ENCODE measurements at places on chromosomes 3 and 15.

DNA sequence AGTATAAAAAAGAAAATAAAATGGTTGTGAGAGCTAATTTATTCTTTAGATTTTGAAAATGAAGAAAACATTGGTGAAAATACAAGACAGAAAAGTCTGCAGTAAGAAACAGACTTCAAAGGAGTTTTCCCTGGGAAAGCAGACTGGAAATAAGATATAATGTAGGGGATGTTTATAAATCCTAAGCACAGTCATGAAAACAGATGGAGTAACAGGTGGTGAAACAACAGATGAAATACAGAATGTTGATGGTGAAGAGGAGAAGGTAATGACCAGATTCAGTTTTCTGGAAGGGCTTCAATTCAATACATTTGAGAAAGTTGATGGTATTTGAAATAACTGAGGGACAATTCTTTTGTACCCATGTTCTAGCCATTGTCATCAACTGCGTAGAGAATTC, 353.9 kb downstream of the CHL1 start:
- DNase-seq = no peak

DNA sequence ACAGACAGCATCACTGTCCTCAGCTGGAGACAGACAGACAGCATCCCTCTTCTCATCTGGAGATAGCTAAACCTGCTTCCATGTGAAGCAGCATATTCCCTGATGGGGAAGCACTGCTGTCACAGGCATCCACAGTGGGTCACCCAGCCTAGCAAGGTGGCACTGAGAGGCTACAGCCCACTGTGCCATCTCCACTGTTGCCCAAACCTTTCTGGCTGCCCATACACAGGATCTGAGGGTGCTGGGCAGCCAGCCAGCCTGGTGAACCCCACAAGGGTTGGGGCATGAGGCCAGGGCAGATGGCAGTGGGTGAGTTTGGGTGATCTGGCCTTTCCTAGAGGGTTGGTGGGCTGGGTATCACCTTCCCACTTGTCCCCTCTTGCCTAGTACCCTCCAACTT, 11.7 kb downstream of the CHST13 start:
- no peak for DNase-seq

DNA sequence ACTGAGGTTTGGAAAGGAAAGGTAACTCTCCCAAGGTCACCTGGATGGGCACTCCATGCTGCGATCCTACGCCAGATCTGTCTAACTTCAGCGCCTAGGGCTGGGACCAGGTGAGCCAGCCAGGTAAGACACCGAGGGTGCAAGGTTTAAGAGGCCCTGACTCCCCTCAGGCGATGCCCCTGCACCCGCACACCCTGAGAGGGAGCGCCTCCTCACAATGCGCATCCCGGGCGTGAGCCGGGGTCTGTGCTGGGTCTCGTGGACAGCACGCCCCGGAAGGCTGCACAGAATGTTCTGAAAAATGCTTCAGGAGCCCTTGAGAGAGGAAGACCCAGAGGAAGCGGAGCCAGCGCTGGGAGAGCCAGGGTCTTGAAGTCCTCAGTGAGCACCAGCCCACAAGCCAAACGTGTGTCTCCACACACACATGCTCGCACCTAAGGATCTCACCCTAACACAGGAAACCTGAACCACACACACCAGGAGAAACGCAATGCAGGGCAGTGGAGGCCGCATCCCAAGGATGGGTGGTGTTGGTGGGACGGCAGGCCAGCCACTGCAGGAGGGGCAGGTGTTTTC, 142.0 kb downstream of the ADAMTS17 start:
- DNase-seq = no peak

DNA sequence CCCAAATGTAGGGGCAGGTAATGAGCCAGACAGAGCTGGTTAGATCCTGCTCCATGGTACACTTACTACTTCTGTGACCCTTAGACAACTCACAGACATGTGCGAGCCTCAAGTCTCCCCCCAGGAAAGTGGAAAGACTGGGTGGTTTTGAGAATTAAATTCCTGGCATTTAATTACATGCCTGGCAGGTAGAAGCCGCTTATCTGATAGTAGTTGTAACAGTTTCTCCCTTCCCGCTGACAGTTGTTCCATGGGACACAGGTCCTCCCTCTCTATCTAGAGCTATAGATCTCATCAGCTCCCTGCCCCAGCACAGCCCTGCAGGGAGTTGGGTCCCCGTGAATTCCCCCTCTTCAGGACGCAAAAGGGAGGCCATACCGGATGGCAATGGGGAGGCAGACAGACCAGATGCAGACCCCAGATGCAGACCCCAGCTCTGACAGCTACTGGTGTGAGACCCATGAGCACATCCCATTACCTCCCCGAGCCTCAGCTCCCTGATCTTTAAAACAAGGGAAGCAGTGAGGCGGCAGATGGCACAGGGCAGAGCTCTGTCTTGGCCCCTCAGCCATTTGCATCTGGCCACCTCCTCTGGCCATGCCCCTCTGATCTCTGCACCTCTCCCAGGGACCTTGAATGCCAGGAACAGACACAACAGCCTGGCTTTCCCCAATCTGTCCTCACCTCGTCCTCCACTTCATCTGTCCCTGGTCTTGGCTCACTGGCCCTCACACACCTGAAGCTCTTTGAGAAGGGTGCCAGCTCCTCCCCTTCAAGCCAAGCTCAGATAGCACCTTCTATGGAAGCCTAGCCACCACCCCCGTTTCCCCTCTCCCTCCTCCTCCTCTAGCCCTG, 34.1 kb upstream of the NR2C2 start:
- no peak for DNase-seq

GRCh38 chr3:23396746-23397145, 193.6 kb downstream of the UBE2E2 start:
- no peak for DNase-seq

DNA sequence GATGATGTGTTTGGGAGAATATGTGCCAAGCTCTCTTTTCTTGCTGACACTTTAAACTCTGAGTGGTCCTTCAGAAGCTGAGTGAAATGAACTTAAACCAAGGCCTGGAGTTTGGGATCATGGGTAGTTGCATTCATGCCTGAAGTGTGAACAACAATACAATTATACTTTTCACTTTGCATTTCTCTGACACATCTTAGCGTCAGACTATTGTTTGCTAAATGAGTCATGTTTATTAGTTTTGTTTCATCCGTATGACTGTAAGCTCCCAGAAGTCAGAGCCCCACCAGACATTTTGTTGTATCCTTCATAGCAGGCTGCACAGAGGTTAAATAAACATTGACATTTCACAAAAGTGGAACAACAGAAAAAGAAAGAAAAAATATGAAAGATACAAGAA, 542.6 kb downstream of the TUSC7 start:
- DNase-seq = no peak

GRCh38 chr15:74399511-74400312, 32.3 kb upstream of the CYP11A1 start:
- peak; percentile 82 for DNase-seq

- DNase-seq = no peak
Measured at GRCh38 chr3:29415482-29416223, 134.8 kb downstream of the RBMS3 start.

DNA sequence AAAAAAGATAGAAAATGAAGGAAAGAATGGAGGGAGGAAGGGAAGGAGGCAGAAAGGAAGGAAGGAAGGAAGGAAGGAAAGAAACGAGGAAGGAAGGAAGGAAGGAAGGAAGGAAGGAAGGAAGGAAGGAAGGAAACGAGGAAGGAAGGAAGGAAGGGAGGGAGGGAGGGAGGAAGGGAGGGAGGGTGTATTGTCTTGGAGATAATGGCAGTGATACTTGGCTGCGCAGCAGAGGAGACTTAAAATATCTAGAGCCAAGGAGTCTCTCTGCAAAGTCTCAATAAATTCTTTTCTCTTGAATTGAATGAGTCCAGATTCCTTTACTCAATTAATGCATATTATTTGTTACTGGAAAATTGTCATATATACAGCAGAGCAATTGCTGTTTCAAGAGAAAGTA, 1059.7 kb downstream of the ZPLD1 start:
- no peak for DNase-seq

DNA sequence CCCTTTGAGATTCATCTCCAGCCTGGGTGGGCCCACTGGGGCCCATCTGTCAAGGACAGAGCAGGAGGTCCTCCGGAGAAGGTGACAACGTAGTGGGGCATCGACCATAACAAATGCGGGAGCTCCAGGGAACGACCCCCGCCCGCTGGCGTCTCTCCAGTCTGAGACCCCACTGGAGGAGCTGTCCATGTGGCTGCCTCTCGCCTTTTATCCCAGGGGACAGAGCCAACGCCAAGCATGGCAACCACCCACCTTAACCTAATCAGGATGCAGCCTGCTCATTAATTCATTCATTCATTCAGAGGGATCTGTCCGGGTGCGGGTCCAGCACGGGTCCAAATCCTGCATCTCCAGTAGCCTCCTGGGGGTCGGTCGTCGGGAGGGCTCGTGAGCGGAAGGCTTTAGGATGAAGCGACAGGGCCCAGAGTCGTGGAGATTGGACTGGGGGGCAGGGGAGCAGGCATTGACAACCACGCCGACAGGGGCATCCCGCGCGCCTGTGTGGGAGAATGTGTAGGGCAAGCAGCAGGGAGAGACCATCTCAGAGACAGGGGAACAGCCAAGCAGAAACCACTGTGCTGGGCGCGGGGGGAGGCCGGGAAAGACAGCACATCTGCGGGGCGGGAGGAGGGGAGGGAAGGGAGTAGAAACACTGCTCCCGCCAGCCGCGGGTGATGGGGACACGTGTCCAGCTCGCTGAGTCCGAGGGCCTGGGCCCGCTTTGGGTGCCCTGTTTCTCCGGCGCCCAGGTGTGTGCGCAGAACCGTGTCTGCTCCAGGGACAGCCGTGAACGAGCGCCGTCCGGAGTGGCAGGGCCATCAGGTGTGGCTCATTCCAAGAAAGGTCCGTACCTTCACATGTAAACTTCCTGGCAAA, 1.9 kb downstream of the PIGZ start:
- no peak for DNase-seq

- DNase-seq = no peak
Measured at GRCh38 chr3:13025090-13025489, 48.1 kb downstream of the IQSEC1 start.

Measured in KBM-7 (cell line).